ENCODE measurements at places on chromosomes 5 and 9. TPM values are rescaled to one million over a fixed set of nuclear protein-coding genes. Genes with fewer than 3 reads are reported as not detected.

TMEM215 gene
- polyA plus RNA-seq, result not detected

- no peak for DNase-seq
These were observed 137.3 kb upstream of the KLF9 start for GRCh38 chr9:70551801-70552200.

GRCh38 chr9:16626577-16627130 lies 243.8 kb downstream of the BNC2 start:
- DNase-seq, result no peak

- peak; percentile 65 for DNase-seq
These were observed 101.1 kb downstream of the RGS3 start for GRCh38 chr9:113564498-113565237.

ERCC8 gene
- polyA plus RNA-seq, result 3.8 TPM
